Kidney (tissue), 22 donors: ENCODE measurements at places on chromosomes 16 and 17. TPM values are rescaled to one million over a fixed set of nuclear protein-coding genes. Genes with fewer than 3 reads are reported as not detected.

DNA sequence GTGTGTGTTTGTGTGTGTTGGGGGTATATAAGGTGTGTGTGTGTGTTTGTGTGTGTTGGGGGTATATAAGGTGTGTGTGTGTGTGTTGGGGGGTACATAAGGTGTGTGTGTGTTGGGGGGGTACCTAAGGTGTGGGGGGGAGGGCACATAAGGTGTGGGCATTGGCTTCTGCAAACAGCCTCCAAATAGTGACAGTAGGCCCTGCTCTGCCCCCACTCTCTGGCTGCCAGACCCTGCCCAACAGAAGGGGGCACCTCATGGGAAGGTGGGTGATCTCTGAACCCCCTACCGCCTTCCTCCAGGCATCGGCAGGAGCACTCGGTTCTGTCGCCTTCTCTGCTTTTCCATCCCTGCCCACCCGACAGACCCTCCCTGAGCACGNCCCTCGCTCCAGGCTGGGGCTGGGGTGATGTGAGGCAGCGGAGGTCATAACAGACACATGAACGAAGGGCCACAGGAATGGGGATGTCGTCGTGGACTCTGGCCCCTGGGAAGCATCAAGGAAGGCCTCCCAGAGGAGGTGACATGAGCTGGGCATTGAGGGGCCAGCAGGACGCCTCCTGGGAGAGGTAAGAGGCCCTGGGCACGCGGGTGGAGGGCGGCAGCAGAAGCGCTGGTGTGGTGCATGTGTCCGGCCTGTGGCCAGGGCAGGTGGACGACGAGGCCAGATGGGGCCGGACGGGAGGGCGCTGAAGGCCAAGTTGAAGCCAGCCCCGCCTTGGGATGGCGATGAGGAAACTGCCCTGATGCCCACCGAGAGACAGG, 136.6 kb upstream of the RPH3AL start:
- DNase-seq, result no peak

DNA sequence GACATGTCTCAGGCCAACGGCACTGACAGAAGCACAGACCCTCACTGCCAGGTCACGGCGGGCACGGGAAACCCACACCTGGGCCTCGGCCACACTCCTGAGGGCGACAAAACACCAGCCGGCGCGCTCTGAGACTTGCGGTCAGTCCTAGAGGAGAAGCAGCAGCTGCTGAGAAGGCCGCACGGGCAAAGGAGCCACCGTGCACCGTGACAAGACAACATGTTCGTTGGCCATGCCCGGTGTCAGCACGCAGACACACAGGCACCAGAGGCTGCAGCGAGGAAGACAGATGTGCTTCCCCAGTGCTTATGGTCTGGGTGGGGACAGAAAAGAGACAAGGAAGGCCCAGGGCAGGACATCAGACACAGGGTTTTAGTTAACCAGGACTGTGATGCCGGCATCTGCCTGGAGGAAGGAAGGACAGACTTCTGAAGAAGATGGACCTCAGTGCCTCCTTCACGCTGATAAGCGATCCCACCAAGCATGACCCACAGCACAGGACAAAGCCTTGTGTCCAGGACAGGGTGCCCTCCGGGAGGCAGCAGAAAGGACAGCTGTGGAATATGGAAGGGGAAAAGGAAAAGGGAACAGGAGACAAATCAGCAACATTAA, 84.0 kb downstream of the ANKRD11 start:
- no peak for DNase-seq

DNA sequence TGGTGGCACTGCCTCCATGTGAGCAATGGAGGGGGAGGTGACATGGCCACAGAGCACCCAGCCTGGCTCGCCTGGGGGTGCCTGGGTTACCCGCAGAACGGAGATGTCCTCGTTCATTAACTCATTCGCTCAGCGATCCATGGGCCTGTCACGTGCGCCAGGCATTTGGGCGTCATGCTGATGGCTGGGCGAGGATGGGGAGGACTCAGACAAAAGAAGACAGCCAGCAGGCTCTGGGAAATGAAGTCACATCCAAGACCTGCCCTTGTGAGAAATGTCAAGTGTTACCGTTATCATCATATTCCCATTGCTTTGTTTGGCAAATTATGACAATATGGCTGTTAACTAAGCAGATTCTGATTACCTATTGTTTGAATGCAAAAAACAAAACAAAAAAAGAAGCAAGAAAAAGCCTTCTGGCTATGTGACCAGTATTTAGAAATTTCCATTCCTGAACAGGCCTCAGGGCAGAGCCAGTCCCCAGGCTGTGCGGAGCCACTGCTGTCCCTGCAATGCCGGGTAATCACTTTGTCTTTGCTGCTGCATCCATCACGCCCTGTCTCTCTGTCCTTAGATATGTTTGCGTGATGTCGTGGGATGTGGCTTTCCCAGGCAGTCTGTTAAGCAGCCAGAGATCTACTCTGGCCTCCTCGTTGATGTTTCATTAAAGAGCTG, 57.9 kb downstream of the CMIP start:
- no peak for DNase-seq

DNA sequence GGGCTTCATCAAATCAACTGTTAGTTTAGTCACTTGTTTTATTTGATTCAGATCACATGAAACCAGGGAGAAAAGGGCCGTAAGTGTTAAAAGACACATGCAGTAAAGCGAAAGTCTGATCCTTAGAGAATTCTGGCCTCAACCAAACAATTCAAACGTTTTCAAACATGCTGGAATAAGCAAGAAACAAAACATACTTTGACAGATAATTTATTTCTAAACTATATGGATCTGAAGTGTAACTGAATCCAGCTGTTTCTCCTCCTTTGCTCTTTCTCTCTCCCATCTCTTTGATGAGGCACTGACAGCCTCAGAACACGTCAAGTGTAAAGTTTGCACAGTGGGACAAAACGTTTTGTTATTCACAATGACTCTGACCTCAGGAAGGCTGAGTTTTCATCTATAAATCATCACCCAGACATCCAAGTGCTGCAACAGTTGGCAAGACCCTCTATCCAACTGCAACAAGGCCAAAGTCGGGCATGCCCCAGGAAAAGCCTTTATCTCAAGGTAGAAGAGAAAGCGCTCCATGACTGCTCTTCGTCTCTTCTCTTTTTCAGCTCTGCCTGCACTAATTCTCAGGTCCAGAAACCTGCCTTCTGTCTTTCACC, 267.1 kb upstream of the MYOCD start:
- no peak for DNase-seq

- no peak for DNase-seq
These were observed 1.6 kb downstream of the NHERF1 start for GRCh38 chr17:74750039-74750326.

DNA sequence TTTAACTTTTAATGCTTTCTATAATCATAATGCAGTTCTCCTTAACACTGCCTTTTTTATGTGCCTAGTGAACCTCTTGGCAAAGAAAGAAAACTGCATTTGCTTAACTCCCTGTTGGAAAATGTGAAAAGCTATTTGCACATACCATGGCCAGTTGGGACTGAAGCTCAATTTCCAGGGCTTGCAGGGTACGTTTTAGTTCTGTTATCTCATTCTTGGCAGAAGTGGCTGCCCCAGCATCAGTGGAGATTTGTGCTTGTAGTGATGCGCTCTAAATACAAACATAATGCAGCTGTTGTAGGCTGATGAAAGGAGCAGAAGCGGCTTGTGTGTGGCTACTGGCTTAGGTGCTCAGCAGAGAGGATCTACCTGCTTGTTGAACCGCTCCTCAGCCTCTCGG, 3.7 kb downstream of the KRT24 start:
- no peak for DNase-seq

DNA sequence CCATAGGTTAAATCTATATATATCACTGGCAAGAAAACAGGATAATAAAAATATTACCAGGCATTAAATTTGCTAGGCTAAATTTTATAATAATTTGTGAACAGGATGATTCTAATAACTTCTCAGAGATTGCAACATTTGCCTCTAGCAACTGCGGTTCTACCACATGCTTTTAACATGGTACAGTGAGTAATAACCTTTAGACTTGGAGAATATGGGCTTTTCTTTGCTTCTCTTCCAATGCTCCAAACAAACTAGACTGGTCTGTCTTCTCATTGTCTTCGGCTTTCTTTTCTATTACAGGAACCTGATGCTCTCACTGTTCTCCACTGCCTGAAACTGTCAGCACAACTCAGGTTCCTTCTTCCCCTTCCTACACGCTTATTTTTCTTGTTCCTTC, 80.6 kb downstream of the CA4 start:
- no peak for DNase-seq

DNA sequence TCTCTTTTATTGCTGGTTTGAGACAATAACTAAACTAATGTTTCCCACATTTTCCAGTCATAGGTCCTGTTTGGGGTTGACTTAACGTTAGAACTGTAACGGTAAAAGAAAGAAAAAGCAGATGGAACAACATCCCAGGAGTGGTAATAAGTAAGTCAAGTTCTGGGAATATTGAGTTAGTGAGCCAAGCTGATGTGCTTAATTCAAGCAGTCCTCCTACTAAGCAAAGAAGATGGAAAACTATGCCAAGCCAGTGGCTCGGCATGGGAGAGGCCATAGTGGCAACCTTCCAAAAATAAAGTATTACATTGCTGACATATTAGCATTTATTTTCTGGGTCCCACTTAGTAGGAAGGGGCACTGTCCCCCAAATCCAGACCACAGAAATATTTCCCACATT, 161.7 kb upstream of the CDH5 start:
- DNase-seq, result no peak

The IRX3 gene
- total RNA-seq, result 37.9 TPM

The TP53TG3B gene
- total RNA-seq, result not detected

The POLR3E gene
- total RNA-seq, result 41.4 TPM
